ENCODE measurements at places on chromosomes 5 and 9. TPM values are rescaled to one million over a fixed set of nuclear protein-coding genes. Genes with fewer than 3 reads are reported as not detected.

SNCAIP gene
- total RNA-seq: 10.9 TPM

GNA14 gene
- 2.9 TPM for total RNA-seq

C9 gene
- total RNA-seq: 1.8 TPM

CDC20B gene
- total RNA-seq: not detected

HRCT1 gene
- 3.4 TPM for total RNA-seq

PTGR1 gene
- 68.2 TPM for total RNA-seq

UBE2D2 gene
- total RNA-seq: 58.1 TPM

PCDHB9 gene
- 4.1 TPM for total RNA-seq

SH3GL2 gene
- under 0.01 TPM for total RNA-seq

GRCh38 chr5:179901462-179901861 lies 6.2 kb downstream of the TBC1D9B start:
- no peak for DNase-seq

GRCh38 chr5:162410365-162410764 lies 342.8 kb downstream of the GABRG2 start:
- DNase-seq: no peak

- DNase-seq: no peak
Observed at GRCh38 chr9:120386390-120387131, 193.4 kb downstream of the CDK5RAP2 start.

- DNase-seq: no peak
Observed at GRCh38 chr5:113276001-113276400, 158.8 kb downstream of the TSSK1B start.

GRCh38 chr5:25754895-25755294 lies 1110.1 kb upstream of the CDH10 start:
- DNase-seq: no peak

DNA sequence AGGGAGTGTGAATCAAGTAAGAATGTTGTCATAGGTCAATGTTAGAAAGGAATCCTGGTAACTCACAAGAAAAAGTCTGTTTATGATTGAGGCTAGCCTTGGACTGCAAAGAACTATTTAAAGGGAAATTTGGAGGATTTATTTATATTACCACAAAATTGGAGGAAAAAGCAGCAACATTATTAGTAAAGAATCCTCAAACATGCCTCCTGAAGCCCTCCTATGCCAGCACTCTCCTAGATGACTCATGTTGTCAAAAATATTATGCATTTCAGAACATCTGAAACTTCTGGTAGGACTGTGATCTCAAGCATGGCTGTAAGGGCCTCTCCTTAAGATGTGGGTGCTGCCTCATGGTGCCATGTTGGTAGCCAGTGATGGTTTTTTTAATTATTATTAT lies 628.5 kb downstream of the CHSY3 start:
- DNase-seq: no peak

DNA sequence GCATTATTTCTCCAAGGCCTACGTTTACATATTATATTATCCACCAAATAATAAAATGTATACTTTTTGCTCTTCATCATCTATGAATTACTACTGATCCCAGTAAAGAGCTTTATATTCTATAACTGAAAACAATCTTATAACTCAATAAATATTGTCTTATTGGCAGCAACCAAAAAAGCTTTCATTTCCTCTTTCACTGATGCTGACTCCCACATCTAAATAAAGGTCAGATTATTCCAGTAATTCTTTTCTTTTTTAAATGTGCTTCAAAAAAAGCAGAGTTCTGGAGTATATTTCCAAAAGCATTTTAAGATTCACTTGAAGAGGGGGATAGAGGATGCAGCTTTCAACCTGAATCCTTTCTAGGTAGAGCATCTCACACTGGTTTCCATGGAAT lies 75.3 kb upstream of the NR4A3 start:
- DNase-seq: no peak

DNA sequence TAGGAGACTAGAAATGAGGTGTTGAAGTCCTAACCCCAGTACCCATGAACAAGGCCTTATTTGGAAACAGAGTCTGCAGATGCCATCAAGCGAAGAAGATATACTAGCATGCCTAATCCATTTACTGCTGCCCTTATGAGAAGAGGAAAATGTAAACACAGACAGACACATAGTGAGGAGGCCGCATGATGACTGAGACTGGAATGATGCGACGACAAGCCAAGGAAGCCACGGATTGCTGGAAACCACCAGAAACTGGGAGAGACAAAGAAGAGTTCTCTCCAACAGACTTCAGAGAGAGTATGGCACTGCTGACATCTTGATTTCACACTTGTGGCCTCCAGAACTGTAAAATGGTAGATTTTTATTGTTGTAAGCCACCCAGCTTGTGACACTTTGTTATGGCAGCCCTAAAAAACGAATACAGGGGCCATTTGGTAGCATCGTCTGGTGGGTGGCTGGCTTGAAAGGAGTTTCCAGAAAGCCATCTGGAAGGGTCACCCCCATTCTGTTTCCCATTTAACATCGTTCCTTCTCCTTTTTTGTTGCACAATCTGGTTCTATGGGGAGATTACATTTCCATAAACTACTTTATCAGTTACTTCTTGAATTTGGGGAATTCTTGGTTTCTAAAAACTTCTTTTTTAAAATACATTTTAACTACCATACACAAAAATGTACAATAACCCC lies 193.1 kb downstream of the HSD17B3 start:
- DNase-seq: no peak

- DNase-seq: no peak
Observed at GRCh38 chr5:166772770-166773169, 1518.7 kb upstream of the WWC1 start.

DNA sequence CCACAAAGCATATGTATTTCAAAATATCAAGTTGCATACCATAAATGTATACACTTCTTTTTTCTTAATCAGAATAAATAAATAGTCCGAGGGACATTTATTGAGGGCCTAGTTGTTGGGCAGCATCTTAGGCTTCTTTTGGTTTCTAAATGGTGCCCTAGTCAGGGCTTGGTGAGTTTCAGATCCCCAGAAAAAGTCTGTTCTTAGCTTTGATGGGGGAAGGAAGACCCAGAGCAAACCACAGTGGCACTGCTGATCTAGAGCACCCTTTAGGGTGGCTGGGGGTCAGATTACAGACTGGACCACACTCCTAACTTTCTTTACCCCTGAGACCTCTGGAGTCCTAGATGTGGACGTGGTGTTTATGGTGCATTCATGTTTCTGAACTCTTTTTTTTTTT lies 97.8 kb downstream of the C9orf152 start:
- no peak for DNase-seq

- DNase-seq: no peak
Observed at GRCh38 chr5:171978016-171978415, 28.4 kb downstream of the FBXW11 start.

DNA sequence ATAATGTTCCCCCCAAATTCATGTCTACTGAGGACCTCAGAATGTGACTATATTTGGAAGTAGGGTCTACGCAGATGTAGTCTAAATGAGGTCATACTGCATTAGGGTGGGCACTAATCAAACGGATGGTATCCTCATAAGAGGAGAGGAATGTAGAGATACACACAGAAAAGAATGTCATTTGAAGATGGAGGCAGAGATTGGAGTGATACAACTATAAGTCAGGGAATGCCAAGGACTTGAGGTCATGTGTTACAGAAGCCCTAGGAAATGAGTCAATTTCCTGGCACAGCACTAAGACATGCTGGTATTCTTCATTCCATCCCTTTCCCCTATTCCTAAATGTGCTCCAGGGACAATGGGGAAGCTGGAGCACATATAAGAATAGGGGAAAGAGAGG lies 758 bp upstream of the PDCD1LG2 start:
- DNase-seq: no peak

DNA sequence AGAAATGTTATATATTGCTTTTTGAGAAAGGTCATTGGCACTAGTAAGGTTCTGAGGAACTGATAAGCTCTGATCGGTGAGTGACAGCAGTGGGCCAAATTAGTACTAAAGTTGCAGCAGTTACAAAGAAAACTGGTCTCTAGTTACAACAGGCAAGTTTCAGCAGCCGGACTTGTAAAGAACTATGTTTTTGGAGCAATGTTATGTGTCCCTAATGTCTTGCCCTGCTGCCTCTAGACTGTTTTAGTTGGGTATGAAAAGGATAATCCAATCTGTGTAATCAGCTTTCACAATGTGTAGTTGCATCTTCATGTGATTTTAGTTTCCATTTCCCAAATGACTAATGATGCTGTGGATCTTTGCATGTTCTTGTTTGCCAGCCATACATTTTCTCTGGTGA lies 113.5 kb downstream of the CAMK4 start:
- DNase-seq: no peak

DNA sequence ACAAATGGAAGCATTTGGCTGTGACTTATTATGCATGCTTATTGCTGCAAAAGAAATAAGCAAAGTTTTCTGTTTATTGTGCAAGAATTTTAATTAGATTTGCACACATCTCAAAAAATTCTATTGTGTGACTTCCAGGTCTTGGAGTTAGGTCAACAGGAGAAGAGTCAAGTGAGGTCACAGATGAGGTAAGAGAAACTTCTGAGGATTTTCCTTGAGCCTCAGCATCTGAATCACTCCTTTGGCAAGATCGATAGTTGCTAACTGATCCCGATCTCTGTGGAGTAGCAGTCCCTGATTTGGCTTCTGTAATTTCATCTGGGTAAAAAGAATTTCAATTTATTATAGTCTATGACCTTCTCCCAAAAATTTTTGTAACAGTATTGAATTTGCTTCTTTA lies 6.9 kb upstream of the TTC33 start:
- DNase-seq: no peak

All from breast epithelium (tissue), 4 donors.